ENCODE measurements at places on chromosomes 11 and 22. TPM values are rescaled to one million over a fixed set of nuclear protein-coding genes. Genes with fewer than 3 reads are reported as not detected.

GRCh38 chr11:65576867-65577755 lies 1.3 kb downstream of the EHBP1L1 start:
- DNase-seq = no peak

APOA5 gene
- not detected for polyA plus RNA-seq

GRCh38 chr11:46200537-46201281 lies 76.8 kb upstream of the CREB3L1 start:
- no peak for DNase-seq

DNA sequence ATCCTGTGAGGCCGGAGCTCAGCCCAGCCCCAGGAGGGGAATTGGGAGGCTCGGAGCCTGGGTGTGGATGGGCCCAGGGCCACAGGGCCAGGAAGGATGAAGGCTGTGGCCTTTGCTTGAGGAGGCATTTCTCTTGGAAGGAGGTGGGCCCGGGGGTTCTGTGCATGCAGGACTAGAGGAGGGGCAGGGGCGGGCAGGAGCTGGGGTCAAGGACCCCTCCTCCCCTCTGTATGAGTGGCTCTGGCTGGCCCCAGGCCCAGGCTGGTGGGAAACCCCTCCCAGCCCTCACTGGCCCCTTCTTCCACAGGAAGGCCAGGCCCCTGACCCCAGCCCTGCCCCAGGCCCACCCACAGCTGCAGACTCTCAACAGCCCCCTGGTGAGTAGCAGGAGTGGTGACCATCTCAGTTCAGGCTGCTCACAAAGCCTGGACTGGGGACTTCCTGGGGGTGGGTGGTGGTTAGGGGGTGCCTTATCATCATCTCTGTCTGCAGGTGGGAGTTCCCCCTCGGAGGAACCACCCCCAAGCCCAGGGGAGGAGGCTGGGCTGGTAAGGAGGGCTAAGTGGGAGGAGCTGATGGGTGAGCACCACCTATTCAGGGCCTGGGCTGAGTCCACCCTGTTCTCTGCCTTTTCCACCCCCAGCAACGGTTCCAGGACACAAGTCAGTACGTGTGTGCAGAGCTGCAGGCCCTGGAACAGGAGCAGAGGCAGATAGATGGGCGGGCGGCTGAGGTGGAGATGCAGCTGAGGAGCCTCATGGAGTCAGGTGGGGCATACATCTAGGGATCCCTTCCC lies 6.0 kb downstream of the KCNK7 start:
- DNase-seq = no peak

NCAM1 gene
- polyA plus RNA-seq = 0.27 TPM

DNA sequence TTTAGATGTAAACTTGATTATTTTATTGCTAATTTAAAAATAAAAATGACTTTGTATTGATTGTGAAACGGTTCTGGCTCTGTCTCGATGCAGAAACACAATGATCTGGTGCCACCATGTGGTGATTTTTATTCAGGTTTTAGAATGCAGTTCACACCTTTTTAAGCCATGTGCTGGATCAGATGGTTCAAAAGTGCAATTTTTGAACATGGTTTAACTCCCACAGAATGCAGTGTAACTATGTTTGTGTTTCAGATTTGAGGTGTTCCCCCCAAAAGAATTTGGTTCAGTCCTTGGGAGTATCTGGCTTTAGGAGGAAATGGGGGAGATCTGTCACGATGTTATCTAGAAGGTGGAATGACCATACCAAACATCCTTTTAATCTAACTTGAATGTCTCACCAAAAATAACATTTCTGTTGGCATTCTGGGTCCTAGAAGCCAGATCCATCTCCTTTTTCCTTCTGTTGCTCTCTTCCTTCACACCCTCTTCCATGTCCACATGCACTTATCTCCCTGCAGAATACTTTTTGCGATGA lies 7.9 kb downstream of the MRPL16 start:
- DNase-seq = no peak

DNA sequence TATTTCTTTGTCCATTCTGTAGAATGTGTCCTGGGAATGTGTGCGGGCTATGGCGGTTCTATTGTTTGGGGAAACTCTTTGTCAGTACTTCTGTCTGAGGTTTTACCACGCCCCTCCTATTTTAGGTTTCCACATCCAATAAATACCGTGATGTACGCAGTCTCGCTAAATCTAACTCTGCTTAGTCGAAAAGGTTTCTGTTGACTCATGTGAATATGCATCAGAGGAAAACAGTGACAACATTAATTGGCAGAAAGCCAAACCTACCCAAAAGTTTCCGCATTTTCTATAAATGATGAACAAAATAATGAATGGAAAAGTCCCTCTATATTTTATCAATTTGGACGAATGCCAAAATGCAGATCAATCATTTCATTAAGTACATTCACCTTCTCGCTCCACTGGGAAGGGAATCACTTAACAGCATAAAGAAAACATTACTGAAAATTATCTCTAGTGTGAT lies 143.4 kb downstream of the MAML2 start:
- no peak for DNase-seq

TYR gene
- polyA plus RNA-seq = not detected

DNA sequence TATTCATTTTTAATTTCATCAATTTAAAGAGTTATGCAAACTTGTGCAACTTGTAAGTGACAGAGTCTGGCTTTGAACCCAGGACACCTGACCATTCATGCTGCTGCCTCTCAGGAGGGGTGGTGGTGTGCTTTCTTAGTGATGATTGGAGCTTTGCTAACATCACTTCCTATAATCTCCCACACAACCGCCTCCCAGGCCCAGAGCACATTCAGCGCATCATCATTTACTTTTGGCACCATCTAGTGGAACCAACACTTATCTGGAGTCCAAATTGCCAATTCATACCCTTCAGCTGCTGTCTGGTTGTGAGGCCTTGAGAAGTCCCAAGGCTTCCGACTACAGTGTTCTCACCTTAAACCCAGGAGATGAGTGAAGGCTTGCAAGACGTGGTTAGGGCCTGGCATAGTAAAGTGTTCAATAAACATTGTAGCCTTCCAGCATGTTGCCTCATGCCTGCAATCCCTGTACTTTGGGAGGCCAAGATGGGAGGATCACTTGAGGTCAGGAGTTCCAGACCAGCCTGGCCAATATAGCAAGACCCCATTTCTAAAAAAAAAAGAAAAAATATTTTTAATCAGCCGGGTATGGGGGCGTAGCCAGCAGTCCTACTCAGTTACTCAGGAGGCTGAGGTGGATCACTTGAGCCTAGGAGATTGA lies 1.1 kb upstream of the TTLL1 start:
- peak; percentile 58 for DNase-seq

OR52I1 gene
- polyA plus RNA-seq = not detected

DNA sequence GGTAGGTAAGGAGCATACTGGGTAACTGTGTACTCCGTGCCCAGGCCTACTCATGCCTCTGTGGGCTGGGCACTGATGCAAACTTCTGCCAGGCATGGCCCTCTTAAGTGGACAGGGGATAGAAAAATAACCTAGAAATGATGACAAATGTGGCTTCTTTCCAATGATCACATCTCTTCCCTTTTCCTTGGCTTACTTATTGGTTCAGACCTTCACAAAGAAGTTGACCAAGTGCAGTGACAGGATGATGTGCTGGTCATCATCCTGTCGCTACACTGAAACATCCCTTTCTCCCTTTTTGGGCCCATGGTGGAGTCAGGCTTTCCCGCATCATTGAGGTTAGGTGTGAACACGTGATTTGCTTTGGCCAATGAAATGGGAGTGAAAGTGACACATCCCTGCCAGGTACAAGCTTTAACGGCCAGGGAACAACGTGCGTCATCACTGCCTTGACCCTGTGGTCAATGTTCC lies 31.8 kb upstream of the APOBEC3A start:
- DNase-seq = no peak

- DNase-seq = no peak
These were observed 18.9 kb downstream of the COPB1 start for GRCh38 chr11:14480716-14481115.

RASL10A gene
- not detected for polyA plus RNA-seq

DNA sequence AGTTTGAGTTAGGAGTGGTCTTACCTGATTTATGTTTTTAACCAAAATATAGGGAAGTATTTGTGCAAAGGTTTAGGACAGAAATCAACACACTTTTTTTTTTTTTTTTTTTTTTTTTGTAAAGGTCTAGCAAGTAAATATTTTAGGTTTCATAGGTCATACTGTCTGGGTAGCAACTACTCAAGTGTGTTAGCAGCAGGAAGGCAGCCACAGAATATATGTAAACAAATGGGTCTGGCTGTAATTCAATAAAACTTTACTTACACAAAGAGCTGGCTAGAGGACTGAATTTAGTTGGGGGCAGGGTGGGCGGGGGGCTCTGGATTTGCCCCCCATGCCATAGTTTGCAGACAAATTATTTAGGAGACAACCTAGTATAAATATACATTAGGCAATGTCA lies 510.4 kb downstream of the NELL1 start:
- DNase-seq = no peak

SPDYC gene
- not detected for polyA plus RNA-seq

DNA sequence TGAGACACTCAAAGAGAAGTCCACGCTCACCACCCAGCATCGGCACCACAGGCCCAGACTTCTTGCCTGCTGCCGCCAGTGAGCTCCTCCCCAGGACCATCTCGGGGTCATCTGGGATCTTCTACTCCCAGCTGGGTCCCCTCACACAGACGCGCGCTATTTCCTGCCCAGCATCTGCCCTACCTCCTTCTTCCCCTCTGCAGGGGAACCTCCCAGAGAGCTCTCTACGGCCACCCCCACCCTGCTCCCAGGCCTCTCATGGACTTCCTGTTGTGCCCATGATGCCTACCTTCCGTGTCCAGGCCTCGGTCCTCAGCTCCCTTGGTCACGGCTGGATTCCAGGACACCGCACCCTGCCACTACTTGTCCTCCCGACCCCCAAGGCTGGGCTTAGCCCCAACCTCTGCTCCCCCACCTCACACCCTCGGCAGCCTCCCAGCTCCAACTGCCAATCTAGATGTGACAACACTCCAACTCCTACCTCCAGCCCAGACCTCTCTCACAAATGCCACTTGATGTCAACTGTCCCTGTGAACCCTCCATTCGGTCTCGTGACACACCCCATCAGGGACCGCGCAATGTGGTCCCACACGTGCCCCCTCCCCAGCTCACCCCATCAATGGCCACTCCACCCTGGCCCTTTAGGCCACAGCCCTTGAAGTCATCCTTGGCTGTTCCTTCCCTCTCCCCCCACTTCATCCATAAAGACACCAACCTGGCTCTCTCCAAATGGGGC lies 45.3 kb downstream of the SGSM3 start:
- DNase-seq = no peak

GNG3 gene
- not detected for polyA plus RNA-seq

RAB36 gene
- 10.1 TPM for polyA plus RNA-seq

- DNase-seq = no peak
These were observed 415.2 kb downstream of the TENM4 start for GRCh38 chr11:79025622-79026021.

DNA sequence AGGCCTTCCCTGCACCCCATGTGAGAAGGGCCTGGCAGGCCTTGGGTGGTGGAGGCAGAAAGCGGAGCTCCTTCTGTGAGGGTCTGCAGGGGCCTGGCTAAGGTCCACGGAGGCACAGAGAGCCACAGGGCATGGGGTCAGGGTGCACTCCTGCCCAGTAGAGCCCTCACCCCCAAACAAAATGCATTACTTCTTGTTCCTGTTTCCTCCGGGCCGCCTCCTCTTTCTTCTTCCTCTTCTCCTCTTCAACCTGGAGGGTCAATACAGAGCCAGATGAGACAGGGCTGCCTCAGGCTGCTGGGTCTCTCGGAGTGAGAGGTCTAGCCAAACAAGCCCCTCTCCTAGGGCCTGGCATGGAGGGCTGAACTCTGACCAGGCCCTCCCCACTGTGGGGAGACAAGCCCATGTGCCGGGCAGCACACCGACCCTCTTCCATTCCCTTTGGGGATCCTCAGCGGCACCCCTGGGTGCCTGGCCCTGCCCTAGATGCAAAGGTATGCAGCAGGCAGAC lies 10.3 kb upstream of the NAP1L4 start:
- DNase-seq = no peak

DNA sequence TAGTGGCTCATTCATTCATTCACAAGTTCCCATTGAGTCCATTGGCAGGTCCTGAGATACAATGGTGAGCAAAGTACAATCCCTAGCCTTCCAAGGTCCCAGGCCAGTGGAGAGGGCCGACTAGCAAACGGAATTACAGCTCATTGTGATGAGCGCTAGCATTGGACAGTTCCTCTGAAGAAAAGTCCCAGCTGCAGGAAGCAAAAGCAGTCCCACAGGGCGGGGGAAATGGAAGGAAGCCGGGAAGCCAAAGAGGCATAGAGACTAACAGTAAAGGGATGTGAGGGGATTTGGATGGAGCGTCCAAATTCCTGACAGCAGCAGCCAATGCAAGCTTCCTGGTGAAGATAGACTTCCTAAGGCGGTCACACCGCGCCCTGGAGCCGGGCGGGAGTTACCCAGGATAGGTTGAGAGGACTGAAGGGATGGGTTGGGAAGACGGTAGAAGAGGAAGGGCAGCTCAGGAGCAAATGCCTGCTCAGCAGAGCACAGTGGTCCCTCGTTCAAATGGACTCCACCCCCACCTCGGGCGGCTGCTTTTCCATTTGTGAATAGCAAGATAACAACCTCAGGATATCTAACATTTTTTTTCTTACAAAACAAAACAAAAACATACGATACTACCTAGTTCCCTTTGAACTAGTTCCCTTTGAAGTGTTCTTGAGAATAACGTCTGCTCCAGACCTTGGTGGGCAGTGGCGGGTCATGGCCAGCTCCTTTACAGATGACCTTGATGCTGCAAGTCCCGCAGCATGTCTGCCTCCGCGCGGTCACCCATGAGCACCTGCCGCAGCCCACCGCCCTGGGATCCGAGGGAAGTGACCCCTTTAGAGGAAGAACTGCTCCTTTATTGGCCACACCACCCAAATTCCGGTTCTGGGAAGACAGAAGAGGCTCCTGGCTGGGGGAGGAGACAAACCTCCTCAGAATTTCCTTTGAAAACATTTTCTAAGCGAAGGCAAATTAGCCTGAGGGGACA lies 132.9 kb downstream of the RASSF10 start:
- no peak for DNase-seq

NLRP10 gene
- polyA plus RNA-seq = 3.9 TPM

DNA sequence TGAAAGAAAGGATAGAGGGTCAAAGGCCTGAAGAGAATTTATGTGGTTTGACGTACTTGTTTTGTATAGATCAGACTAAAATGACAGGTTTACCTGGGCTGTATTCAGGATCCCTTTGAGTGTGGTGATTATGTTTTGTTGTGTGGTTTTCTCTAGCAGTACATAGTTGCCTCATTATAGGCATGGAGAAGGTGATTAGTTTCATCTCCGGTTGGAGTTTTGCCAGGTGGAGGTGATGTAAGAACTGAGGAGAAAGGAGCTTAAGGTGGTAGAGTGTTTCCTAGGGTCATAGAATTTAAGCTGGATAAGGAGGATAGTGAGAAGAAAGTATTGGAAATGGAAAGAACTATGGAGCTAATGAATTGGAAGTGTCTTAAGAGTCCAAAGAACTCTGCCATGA lies 229.0 kb downstream of the TMEM135 start:
- no peak for DNase-seq

CLTCL1 gene
- polyA plus RNA-seq = 14.0 TPM

DNA sequence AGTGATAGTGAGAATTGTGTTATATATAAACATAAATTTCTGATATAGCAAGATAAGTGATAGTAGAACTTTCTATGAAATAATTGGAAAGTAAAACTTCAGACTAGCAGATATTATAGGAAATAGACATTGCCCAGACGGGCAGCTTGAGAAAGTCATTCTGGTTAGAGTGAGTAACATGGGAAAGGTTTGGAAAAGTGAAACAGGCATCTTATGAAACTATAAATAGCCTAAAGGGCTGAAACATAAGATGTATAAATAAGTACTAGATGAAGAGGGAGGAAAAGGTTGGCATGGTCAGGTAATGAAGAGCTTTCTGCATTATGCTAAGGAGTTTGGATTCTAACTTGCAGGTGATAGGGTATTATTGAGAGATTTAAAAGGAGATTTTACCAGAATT lies 101.3 kb downstream of the DYNC2H1 start:
- no peak for DNase-seq

Data from BJ (cell line).